Left renal pelvis (tissue), 4 donors: ENCODE measurements at places on chromosomes 3 and 15. TPM values are rescaled to one million over a fixed set of nuclear protein-coding genes. Genes with fewer than 3 reads are reported as not detected.

DNA sequence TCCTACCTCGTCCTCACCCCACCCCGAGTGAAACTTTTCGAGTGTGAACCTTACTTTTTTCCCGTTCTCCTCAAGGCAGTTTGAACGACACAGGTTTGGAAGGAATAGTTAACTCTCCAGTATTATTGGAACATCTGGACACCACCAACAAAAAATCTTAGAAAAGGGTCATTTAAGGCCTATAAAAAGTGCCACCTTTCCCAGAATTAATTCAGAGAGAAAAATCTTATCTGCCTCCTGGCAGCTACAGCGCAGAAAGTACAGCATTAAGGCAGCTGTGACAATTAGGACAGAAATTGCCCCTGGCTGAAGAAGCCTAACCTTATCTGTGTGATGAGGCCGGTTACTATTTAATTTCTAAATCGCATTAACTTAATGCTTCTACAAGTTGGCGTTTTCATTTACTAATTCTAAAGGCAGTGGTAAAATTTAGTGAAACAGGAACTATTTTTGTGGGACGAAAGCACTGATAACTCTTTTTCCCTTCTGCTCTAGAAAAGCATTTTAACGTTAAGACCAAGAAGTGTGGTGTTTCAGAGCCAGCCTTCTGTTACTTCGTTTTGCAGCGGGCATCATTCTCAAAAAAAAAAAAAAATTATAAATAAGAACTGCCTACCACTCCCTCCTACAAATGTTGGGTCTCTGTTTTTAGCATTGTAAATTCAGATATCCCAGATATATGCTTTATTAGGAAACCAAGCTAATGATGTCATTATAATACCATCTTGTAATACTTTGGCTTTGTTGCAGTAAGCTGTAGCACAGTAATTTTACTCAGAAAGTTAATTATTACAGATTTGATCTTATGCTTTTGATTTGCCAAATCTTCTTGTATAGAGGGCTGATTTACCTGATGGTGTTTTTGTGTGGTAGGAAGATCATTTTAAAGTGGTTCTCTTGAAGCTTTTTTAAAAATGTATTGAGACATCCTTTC lies 1.4 kb downstream of the ATP11B start:
- DNase-seq, result no peak

DNA sequence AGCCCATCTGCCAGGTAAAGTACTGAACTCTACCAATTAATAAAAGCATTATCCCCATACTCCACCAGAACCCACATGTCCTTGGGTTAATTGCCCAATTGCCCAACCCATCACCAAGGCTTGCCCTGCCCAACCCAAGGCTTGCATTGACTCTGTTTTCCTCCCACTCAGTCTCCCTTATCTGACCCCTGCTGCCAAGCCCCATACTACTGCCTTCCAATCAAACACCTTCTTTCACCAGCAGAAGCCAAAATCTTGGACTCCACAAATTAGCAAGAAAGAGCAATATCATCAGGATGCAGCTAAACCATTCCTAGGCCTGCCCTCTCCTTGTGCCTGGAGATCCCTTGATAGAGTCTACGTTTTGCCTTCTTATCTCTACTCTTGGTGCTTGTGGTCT lies 602.9 kb downstream of the NTRK3 start:
- no peak for DNase-seq

- no peak for DNase-seq
Measured at GRCh38 chr3:150260398-150260710, 147.7 kb upstream of the TSC22D2 start.

DNA sequence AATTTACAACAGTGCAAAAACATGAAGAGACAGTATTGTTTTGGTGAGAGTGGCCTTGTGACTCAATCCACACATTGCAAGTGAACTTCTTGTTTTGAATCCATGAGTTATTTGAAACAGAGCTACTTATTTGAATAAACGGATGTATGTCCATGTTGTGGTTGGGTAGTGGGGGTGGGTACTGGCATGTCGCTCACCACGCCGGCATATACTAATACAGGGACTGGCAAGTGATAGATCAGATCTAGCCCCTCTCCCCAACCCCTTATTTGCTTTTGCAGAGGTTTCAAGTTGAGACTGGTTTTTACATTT lies 83.8 kb downstream of the EDEM1 start:
- DNase-seq, result no peak

The EXD1 gene
- not detected for polyA plus RNA-seq

The EAF1 gene
- 20.4 TPM for polyA plus RNA-seq
